ENCODE measurements at places on chromosomes 6 and 20. TPM values are rescaled to one million over a fixed set of nuclear protein-coding genes. Genes with fewer than 3 reads are reported as not detected.
A peak's percentile ranks its signal among the peaks of the same experiment; 100 is the strongest.

DNA sequence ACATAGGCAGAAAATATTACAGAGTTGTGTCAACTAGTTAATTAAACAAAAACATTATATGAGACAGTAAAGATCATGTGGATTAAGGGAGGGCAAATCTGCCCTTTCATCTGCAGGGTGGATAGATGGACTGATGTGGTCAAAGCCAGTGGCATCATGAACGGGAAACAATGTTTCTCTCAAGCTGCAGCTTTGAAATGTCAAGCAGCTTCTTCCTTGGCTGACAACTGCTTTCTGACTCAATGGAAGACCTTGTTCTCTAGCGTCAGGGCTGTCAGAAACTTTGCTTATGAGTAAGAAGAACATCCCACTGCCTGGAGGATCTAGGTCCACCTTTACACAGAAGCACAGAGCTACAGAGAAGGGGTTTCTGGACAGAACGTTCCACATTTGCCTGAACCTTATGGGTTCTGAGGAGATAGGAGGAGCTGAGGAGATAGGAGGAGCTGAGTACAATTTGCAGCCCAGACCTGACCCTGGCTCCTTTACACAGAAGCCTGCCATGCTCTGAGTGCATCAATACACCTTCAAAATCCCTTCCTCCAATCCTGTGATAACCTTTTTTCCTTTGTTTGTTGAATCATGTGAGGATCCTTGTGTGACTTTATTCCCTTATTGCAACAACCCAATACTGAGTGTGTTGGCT, 6.1 kb downstream of the CST5 start:
- no peak for DNase-seq
- no peak overlapping the region for H3K27ac ChIP-seq
- no peak overlapping the region for H3K4me3 ChIP-seq

DNA sequence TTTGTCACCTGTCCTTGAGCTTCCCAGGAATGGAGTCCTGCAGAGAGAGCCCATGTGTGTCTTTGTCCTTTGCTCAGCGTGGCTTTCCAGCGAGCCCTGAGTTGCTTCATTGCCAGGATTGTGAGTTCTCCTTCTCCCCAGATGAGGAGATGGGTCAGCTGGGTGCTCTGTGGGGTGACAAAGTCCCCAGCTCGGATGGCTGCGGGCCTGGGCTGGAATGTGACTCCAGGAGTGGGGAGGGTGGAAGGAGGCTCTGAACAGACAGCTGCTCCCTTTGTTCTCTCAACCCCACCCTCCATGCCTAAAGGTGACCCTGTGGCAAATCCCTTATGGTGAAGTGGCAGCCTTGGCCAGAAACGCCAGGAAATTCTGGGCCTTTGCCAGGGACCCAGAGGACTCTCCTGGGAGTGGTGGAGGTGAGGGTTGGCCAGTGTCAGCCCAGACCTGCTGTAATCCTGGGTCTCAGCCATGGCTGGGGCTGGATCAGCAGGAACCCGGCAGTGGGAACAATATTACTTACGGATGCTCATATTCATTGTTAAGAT, 44.4 kb upstream of the CST5 start:
- no peak for DNase-seq
- H3K4me3 ChIP-seq = no peak overlapping the region
- no peaks in the 10 kb centered on the region for H3K36me3 ChIP-seq
- no peak overlapping the region for H3K27ac ChIP-seq
- peaks cover 14% of the 10 kb centered on the region for H3K27me3 ChIP-seq

GRCh38 chr20:57478176-57478575, 46.8 kb downstream of the CTCFL start:
- H3K4me1 ChIP-seq = peaks cover 17% of the 10 kb centered on the region
- H3K27me3 ChIP-seq = peaks cover 15% of the 10 kb centered on the region
- H3K4me3 ChIP-seq = no peak overlapping the region
- H3K27ac ChIP-seq = no peak overlapping the region
- DNase-seq = no peak
- no peaks in the 10 kb centered on the region for H3K36me3 ChIP-seq

DNA sequence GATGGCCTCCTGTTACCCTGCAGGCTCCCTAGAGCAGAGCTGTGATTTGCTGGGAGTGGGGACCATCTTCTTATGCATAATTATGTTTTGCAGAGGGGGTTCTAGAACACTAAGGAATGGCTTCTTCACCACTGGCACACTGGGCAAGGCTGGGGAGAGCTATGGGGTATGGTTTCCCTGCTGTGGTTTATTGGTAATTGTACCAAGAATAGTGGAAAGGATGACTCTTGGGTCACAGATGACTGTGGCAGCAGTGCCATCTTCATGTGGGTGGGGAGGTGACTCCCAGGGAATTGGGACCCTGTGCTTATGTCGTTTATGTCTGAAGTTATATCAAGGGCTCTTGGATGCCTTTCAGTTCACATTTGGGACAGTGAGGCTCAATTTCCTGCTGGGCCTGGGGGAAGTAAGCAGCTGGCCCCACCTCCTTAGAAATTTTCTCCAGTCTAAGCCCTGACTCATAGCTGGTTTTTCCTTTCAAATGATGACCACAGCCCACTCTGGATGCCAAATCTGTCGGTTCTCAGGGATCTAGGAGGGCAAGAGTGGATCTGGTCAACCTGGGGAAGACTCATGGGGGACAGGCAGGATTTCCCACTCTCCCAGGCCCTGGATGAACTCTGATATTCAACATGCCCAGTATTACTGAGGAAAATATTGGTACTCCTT, 230.8 kb downstream of the LRFN2 start:
- H3K4me3 ChIP-seq = no peak overlapping the region
- no peak for DNase-seq
- no peaks in the 10 kb centered on the region for H3K36me3 ChIP-seq
- H3K27ac ChIP-seq = no peak overlapping the region
- H3K4me1 ChIP-seq = peaks cover 11% of the 10 kb centered on the region

Gene SEL1L2
- total RNA-seq = 1.4 TPM

Gene HDGFL1
- total RNA-seq = not detected

Gene L3MBTL1
- total RNA-seq = 4.0 TPM

DNA sequence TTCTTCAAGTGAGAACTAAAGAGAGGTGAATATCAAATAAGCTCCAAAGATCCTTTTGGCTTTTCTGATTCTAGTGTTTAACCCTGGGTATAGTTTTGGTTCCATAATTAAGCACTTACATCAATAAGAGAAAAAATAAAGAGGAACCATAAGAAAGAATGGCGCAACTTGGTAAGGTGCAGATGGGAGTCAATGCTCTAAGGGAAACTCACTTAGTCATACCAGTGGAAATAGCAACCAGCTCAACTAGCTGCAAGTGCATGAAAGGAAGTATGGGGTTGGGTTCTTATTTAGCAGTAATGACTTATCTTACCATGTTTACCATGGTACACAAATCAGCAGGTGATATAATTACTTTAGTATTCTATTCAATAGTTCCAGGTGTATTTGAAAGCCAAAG, 296.5 kb upstream of the RUNX2 start:
- DNase-seq = no peak
- H3K27me3 ChIP-seq = no peaks in the 10 kb centered on the region
- no peaks in the 10 kb centered on the region for H3K4me1 ChIP-seq
- no peak overlapping the region for H3K4me3 ChIP-seq

Gene SLC17A9
- 0.47 TPM for total RNA-seq

DNA sequence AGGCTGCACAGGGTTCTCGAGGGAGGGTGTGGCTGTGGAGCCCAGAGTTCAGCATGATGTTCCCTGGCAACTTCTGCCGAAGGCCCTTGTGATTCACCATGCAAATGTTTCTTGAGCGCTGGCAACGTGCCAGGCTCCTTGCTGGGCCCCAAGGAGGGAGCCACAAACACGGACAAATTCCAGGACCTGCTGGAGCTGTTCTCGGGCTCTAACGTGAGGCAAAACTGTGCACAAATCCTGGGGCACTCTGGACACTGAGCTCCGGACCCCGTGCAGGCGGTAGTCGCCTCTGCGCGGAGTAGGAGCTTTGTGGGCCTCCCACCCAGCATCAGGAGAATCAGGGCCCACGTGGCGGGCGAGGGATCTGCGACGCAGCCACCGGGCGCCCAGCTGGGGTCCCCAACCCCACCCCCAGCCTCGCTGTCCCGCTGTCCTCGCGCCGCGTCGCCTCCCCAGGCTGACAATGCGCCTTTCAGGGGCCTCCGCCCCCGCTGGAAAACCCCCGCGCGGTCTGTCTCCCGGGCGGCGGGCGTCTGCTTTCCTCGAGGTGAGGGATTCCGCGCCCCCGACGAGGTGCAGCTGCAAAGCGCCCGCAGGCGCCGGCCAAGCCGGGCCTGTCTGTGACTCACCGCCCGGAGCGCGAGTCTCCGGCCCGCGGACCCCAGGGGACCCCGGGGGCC, 31.7 kb upstream of the SCUBE3 start:
- H3K27me3 ChIP-seq = peaks cover 9% of the 10 kb centered on the region
- no peaks in the 10 kb centered on the region for H3K36me3 ChIP-seq
- H3K27ac ChIP-seq = peak overlapping the region; percentile 76
- H3K4me1 ChIP-seq = peaks cover 65% of the 10 kb centered on the region

Gene HUS1B
- not detected for total RNA-seq

Gene THEMIS
- total RNA-seq = 0.22 TPM

GRCh38 chr6:27591699-27592480, 119.0 kb upstream of the ZNF184 start:
- H3K27ac ChIP-seq = no peak overlapping the region
- peaks cover 100% of the 10 kb centered on the region for H3K27me3 ChIP-seq
- no peaks in the 10 kb centered on the region for H3K4me1 ChIP-seq
- no peak for DNase-seq
- H3K36me3 ChIP-seq = no peaks in the 10 kb centered on the region

Data from left ventricle myocardium inferior (tissue), 1 donor.